DMS79 (cell line): ENCODE measurements at places on chromosomes 2 and 18.

DNA sequence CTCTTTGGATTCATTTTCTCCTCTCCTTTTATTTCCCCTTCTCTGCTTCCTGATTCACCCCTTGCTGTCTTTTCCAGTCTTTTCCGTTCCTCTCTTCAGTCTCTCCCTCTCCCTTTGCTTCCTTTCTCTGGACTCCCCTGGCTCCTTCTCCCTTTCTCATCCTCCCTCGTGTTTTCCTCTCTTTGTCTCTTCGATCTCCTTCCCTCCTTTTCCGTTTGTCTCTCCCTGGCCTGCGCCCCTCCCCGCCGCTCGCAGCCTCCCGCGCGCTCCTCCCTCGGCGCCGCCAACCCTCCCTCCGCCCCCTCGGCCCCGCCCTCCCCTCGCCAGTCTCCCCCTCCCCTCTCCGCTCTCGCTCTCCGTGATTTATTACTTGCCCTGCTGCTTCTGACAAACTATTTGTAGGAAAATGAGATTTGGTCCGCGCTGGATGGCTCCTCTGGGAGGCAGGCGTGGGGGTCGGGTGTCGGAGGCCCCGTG, 46.0 kb upstream of the PAX8 start:
- DNase-seq: peak; percentile 33

- no peak for DNase-seq
Observed at GRCh38 chr2:32977228-32977758, 30.5 kb downstream of the LTBP1 start.

GRCh38 chr2:136332436-136333095, 214.6 kb upstream of the CXCR4 start:
- no peak for DNase-seq

DNA sequence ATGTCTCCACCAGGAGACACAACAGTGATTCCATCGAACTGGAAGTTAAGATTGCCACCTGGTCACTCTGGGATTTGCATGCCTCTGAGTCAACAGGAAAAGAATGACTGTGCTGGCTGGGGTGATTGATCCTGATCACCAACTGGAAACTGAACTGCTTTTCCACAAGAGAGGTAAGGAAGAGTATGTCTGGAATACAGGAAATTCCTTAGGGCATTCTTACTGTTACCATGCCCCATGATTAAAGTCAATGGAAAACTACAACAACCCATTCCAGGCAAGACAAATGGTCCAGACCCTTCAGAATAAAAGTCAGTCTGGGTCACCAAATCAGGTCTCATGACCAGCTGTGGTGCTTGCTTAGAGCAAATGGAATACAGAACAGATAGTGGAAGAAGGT, 12.0 kb upstream of the DDX1 start:
- DNase-seq: no peak

DNA sequence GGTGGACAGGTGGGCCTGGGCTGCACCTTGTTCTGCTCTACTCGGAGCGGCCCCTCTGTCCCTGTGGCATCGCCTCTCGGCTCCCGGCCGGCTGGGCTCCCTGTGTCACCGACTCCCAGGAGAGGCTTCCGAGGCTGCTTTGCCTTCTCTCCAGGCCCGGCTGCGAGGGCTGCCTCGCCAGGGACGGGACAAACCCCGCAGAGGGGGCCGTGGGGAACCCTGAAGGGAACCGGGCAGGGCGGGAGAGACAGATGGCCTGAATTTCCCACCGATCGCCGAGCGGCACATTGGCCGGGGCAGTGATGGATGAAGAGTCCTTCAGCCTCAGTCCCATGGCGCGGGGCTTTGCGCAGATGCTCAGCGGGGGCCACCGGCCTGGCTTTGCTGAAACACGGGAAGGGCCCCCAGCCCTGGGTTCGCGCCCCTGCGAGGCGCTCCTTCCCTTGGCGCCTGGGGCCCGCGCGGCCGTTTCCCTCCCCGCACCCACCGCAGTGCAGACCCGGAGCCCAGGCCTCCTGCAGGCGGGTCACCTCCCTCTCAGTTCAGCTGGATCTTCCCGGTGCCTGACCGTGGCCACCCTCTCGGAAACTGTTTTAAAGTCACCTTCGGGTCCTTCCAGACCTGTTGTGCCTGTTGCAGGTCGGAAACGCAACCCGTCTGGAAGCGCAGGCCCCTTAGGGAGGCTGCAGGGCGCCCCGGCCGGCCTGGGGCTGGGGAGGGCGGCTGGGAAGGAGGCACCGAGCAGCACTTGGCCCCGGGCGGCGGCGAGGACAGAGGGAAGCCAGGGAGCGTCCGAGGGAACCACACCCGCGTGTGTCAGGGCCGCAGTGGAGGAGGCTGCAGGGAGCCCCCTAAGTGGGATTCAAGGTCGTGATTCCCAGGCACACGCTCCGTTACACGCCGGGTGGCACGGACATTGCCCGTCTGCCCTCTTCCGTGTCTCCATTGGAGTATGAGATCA, 341.9 kb upstream of the SALL3 start:
- no peak for DNase-seq

- DNase-seq: no peak
Observed at GRCh38 chr2:15760232-15760910, 168.7 kb downstream of the DDX1 start.

DNA sequence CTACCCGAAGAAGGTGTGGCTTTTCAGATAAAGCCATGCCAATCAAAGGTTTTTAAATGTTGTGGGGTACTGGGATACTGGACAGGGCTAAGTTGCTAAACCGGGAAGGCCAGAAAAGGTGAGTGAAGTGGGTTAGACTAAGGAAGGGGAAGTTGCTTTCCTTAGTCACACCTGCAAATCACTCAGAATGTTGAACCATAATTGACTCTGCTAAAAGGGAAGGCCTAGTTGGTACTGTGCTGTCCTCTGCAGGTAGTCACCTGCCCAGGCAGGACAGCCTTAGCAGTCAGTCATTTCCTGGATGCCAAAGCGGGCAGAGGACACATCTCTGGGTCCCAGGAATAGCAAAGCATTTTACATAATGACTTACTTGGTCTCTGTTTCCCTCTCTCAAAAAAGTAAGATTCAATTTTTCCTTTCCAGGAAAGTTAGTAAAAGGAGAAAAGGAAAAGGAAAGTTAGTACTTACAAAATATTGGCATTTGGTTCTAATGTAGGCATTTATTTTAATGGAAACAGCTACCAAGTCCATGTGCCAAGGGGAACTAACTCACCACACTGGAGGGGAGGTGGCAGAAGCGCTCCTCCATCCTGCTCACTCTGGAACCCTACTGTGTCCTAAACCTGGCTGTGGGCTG, 60.3 kb downstream of the RFTN2 start:
- no peak for DNase-seq

- DNase-seq: no peak
Observed at GRCh38 chr18:36558234-36558633, 260.7 kb downstream of the FHOD3 start.

GRCh38 chr2:47091118-47091517, 64.0 kb downstream of the STPG4 start:
- no peak for DNase-seq

- DNase-seq: no peak
Observed at GRCh38 chr2:79935046-79935732, 369.4 kb downstream of the LRRTM1 start.
